IMR-90 (cell line): ENCODE measurements at places on chromosomes 12 and 14. TPM values are rescaled to one million over a fixed set of nuclear protein-coding genes. Genes with fewer than 3 reads are reported as not detected.

- peaks cover 4% of the 10 kb centered on the region; the same call in 1 of the 2 replicates for H3K27me3 ChIP-seq
- no peak overlapping the region for H3K4me3 ChIP-seq
- H3K4me1 ChIP-seq = no peaks in the 10 kb centered on the region
- DNase-seq = no peak
- H3K36me3 ChIP-seq = no peaks in the 10 kb centered on the region
Measured at GRCh38 chr14:101377069-101377468, 184.2 kb upstream of the DIO3 start.

DNA sequence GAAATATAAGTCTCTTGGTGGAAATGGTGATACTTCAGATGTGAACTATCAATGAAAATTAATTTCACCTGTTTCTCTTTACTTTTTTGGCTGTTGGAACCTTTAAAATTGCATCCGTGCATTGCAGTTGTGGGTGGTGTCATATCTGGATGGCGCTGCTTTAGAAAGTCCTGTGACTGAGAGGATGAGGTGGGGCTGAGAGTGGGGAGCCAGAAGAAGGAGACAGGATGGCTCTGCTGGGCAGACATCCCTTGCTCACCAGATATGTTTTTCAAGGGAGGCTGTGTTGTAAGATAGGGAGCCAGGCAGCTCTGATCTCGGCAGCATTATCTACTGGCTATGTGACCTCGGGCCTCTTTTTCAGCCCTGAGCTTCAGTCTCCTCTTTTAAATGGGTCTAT lies 12.7 kb downstream of the ASB2 start:
- H3K27ac ChIP-seq = no peak overlapping the region
- H3K4me1 ChIP-seq = peaks cover 30% of the 10 kb centered on the region
- H3K27me3 ChIP-seq = no peaks in the 10 kb centered on the region
- H3K36me3 ChIP-seq = no peaks in the 10 kb centered on the region
- H3K4me3 ChIP-seq = no peak overlapping the region

GRCh38 chr14:33110737-33111443 lies 172.2 kb downstream of the NPAS3 start:
- DNase-seq = no peak
- H3K27me3 ChIP-seq = no peaks in the 10 kb centered on the region
- H3K27ac ChIP-seq = no peak overlapping the region
- H3K4me3 ChIP-seq = no peak overlapping the region
- no peaks in the 10 kb centered on the region for H3K4me1 ChIP-seq

- DNase-seq = no peak
- no peaks in the 10 kb centered on the region for H3K27me3 ChIP-seq
- no peaks in the 10 kb centered on the region for H3K4me1 ChIP-seq
- H3K27ac ChIP-seq = no peak overlapping the region
- H3K36me3 ChIP-seq = no peaks in the 10 kb centered on the region
Measured at GRCh38 chr12:86735851-86736250, 479.7 kb upstream of the MGAT4C start.

DNA sequence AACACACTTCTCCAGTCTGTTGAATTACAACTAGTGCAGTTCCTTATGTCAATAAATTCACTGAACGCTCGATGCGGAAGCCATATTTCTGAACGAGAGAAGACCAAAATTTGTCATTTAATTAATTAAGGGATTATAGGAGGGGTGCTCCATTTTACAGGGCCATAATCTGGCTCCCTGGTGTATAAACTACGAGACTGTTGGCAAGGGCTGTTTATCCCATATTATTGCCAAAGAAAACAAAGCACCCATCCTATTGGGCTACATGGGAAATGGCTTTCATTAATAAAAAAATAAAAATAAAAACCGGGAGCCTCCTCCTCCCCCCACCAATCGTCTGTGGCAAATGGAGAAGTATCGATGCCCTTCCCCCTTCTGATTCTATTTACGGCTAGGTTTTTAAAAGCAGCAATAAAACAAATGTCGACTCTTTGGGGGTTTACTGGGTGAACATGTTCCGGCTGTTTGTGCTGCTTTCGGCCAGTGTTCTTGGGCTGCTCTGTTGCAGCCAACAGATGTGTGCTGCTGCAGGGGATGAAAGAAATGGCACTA lies 24.8 kb downstream of the ATF7 start:
- no peaks in the 10 kb centered on the region for H3K27me3 ChIP-seq
- peaks cover 3% of the 10 kb centered on the region; the same call in 1 of the 2 replicates for H3K4me1 ChIP-seq
- no peak overlapping the region for H3K27ac ChIP-seq
- no peak for DNase-seq
- 0 out of 2 replicates have a peak, but pooled peaks cover 3% of the 10 kb centered on the region for H3K36me3 ChIP-seq

DNA sequence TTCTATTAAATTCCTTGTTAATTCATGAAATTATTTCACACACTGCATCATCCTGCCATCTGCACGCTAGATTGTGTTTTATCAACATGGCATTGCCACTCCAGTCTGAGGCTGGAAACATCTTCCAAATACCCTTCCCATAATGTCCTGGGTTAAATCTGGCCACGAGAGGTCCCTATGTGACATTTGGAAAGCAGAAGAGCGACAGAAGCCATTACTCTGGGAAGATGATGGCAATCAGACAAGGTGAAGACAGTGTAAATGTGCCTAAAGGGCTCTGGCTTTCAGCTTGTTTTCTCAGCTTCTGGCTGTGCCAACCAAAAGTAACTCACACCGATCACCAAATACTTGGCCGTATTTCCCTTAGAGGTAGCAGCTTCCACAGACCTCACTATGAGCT lies 144.8 kb downstream of the CAPZA3 start:
- DNase-seq = no peak
- no peaks in the 10 kb centered on the region for H3K36me3 ChIP-seq
- no peak overlapping the region for H3K4me3 ChIP-seq
- no peaks in the 10 kb centered on the region; the same call in 1 of the 2 replicates for H3K27me3 ChIP-seq
- H3K27ac ChIP-seq = no peak overlapping the region
- H3K4me1 ChIP-seq = no peaks in the 10 kb centered on the region

GRCh38 chr14:52117111-52117832 lies 48.4 kb upstream of the NID2 start:
- no peaks in the 10 kb centered on the region for H3K36me3 ChIP-seq
- H3K27ac ChIP-seq = peak overlapping the region; percentile 89
- no peaks in the 10 kb centered on the region for H3K27me3 ChIP-seq
- no peak overlapping the region for H3K4me3 ChIP-seq

GRCh38 chr14:102445066-102445465 lies 64.5 kb downstream of the ANKRD9 start:
- no peaks in the 10 kb centered on the region for H3K4me1 ChIP-seq
- H3K27ac ChIP-seq = no peak overlapping the region
- no peaks in the 10 kb centered on the region for H3K27me3 ChIP-seq
- DNase-seq = no peak
- H3K4me3 ChIP-seq = no peak overlapping the region

GRCh38 chr14:97262336-97262735 lies 465.2 kb downstream of the VRK1 start:
- H3K4me1 ChIP-seq = no peaks in the 10 kb centered on the region
- H3K36me3 ChIP-seq = no peaks in the 10 kb centered on the region
- H3K27ac ChIP-seq = no peak overlapping the region
- no peak overlapping the region for H3K4me3 ChIP-seq
- DNase-seq = no peak

DNA sequence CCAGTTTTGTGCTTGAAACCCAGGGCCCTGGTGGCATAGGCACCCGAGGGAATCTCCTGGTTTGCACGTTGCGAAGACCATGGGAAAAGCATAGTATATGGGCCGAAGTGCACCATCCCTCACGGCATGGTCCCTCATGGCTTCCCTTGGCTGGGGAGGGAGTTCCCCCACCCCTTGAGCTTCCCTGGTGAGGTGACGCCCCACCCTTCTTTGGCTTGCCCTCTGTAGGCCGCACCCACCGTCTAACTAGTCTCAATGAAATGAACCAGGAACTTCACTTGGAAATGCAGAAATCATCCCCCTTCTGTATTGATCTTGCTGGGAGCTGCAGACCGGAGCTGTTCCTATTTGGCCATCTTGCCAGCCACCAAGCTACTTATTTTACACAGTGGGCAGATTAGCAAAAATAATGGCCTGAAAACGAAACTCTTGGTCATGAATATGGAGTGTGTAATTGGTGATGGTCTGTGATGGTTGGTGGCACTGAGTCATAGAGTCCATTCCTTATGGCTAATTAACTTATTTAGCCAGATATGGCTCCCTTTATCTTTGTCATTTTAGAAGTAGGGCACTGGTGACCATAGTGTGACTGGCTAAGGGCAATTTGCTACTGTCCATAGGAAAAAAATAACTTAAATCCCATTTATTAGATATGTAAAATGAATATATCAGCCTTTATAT lies 21.3 kb upstream of the KCNJ8 start:
- H3K36me3 ChIP-seq = no peaks in the 10 kb centered on the region
- no peak overlapping the region for H3K27ac ChIP-seq
- DNase-seq = no peak
- H3K4me1 ChIP-seq = no peaks in the 10 kb centered on the region

GRCh38 chr12:30870491-30871265 lies 55.9 kb upstream of the TSPAN11 start:
- H3K27me3 ChIP-seq = peaks cover 7% of the 10 kb centered on the region; the same call in 1 of the 2 replicates
- no peak overlapping the region for H3K27ac ChIP-seq
- H3K4me1 ChIP-seq = no peaks in the 10 kb centered on the region
- H3K4me3 ChIP-seq = no peak overlapping the region
- no peaks in the 10 kb centered on the region for H3K36me3 ChIP-seq

DNA sequence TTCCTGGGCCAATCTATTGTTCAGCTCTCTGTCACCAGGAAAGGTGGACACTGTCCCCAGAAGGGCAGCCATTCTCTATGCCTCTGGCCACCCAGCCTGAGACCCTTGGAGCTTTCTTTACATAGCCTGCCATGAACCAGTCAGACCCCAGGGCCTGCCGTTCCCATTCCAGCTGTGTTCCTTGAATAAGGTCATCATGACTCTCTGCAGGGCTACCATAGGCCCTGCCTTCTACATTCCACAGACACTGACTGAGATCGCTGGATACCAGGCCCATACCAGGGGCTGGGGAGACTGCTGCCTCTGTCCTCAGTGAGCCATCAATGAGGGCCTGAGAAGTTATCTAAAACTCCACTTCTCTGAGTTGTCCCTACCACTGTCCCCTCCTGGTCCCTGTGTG lies 75.5 kb downstream of the SYNE3 start:
- peak; percentile 63 for DNase-seq
- H3K4me3 ChIP-seq = no peak overlapping the region
- H3K27me3 ChIP-seq = no peaks in the 10 kb centered on the region
- peaks cover 5% of the 10 kb centered on the region for H3K4me1 ChIP-seq

- peak overlapping the region; percentile 84 for H3K27ac ChIP-seq
- no peak overlapping the region for H3K4me3 ChIP-seq
- peaks cover 23% of the 10 kb centered on the region for H3K4me1 ChIP-seq
- no peak for DNase-seq
Measured at GRCh38 chr12:62724285-62724684, 210.7 kb downstream of the PPM1H start.

DNA sequence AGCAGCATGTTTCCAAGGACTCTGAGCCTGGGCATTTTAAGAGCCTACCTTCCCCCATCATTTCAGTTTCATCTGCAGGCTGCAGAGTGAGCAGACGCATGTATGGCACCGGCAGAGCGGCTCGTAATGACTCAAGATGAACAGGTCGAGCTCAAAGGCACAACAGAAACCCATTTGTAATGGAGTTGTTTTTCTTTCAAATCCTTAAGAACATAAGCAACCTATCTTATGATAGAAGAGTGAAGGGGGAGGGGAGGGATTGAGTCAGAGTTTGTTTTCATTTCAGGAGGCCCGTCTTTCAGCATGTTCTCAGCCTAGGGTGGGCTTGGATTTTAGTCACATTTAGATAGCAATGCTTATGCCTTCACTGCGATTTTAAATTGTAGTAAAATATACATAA lies 54.9 kb upstream of the CISTR start:
- peak; percentile 85 for DNase-seq
- H3K4me3 ChIP-seq = no peak overlapping the region
- H3K4me1 ChIP-seq = peaks cover 7% of the 10 kb centered on the region

- H3K4me1 ChIP-seq = no peaks in the 10 kb centered on the region
- no peaks in the 10 kb centered on the region for H3K27me3 ChIP-seq
- no peak for DNase-seq
- H3K4me3 ChIP-seq = no peak overlapping the region
Measured at GRCh38 chr14:33899723-33900341, 51.0 kb downstream of the EGLN3 start.

DNA sequence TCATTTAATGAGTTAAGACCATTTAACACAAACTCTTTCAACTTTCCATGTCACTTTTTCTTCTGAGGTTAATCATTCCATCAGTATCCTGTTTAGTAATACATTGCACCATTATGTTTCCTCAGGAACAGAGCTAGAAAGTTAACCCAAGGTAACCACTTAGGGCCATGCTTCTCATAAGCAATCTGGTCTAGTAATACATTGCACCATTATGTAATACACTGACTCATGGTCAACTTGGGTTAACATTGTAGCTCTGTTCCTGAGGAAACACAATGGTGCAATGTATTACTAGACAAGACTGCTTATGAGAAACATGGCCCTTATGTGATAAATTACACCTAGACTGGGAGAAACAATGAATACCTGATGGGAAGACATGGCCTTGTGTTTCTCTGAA lies 21.7 kb downstream of the ERH start:
- peak; percentile 77 for DNase-seq
- H3K27ac ChIP-seq = no peak overlapping the region
- H3K4me3 ChIP-seq = no peak overlapping the region
- no peaks in the 10 kb centered on the region for H3K4me1 ChIP-seq
- H3K36me3 ChIP-seq = peaks cover 18% of the 10 kb centered on the region
- no peaks in the 10 kb centered on the region for H3K27me3 ChIP-seq

DNA sequence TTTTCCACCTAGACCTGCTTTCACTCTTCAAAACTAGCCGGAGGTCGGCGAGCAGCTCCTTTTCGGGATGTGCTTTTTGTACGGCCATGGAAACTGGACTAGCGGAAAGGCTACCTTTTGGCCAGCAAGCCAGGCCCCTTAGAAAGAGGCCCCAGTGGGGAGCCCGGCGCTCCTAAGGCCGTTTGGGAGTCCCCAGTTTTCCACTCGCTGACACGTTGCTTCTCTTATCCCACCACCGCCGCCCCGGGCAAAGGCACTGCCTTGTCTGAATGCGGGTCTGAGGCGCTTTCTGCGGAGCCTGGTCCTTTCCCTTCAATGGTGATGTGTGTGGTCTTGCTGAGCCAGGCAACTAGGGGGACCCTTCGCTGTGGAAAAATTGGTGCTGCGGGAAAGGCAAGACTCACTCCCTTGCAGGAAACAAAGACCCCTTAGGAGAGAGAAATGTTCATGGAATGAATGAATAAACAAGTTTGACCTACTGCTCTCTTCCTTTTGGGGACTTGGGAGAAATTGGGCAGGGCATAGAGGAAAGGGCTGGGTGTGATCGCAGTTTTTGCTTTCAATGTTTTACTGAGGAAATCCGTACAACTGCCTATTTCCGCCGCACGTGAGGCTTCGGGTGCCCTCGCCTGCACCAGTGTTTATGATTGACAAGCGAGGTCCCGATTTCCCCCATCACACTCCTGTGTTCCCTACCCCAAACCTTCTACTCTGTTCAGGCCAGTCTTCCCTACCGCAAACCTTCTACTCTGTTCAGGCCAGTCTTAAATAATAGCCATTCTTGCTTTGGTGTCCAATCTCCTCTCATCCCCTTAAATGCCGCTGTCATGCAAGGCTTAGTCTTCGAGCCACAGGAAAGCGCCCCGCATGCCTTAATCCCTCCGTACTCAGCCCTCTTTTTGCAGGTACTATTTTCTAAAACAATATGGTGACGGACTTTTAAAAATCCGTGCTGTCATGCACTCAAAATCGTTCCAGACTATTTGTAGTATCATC lies 1.0 kb upstream of the SLC38A2 start:
- H3K27ac ChIP-seq = peak overlapping the region; percentile 94
- H3K27me3 ChIP-seq = no peaks in the 10 kb centered on the region
- peaks cover 24% of the 10 kb centered on the region for H3K36me3 ChIP-seq
- H3K4me1 ChIP-seq = peaks cover 7% of the 10 kb centered on the region

TMEM52B gene
- total RNA-seq = 2.0 and 3.1 TPM in 2 replicates

BIN2 gene
- not detected in 2 replicates for total RNA-seq

GSC gene
- total RNA-seq = not detected in 2 replicates

DAO gene
- total RNA-seq = not detected in 2 replicates

TMPRSS12 gene
- total RNA-seq = not detected in 2 replicates
